ENCODE measurements at places on chromosomes 7 and 10.

GRCh38 chr10:111118758-111119157 lies 41.9 kb downstream of the ADRA2A start:
- no peak for DNase-seq

GRCh38 chr7:112494656-112495055 lies 13.9 kb downstream of the LSMEM1 start:
- DNase-seq, result no peak

- no peak for DNase-seq
Observed at GRCh38 chr10:33886299-33886698, 551.8 kb upstream of the NRP1 start.

- DNase-seq, result no peak
Observed at GRCh38 chr7:65444899-65445823, 71.5 kb downstream of the ZNF92 start.

DNA sequence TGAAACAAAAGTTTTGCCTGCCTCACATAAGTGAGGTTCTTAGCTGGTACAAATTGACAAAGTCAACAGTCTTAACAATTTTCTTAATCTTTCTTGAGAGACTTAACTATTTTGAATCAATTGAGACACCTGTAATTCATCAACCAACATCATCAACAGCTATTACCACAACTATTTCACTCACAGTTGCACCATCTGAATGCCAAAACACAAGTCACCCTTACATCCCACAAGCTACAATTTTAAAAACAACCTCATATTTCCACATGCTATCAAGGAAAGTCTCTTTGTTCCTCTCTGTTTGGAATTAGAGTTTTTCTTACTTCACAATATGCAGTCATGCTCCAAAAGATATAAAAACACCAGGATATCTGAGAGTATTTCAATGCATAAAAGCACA lies 4.9 kb downstream of the SMURF1 start:
- no peak for DNase-seq

GRCh38 chr7:151461942-151462230 lies 21.9 kb upstream of the CRYGN start:
- DNase-seq, result no peak

DNA sequence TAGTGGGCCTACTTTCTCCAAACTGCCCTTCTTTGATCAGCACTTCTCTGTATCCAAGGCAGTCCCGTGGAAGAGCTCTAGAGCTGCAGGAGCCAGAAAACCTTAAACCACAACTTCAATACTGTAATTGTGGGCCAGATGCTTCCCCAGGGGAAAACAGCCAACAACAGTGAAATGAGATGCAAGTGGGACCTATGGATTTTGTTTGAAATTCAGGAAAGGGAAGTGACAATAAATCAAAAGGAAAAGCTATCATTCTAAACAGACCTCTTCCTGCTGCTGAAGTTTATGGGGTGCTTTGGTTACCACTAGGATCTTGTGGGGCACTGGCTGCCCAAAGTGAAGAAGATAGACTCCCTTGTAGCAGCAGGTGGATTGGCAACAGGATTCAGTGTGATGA lies 1031.7 kb downstream of the LRMDA start:
- DNase-seq, result no peak

DNA sequence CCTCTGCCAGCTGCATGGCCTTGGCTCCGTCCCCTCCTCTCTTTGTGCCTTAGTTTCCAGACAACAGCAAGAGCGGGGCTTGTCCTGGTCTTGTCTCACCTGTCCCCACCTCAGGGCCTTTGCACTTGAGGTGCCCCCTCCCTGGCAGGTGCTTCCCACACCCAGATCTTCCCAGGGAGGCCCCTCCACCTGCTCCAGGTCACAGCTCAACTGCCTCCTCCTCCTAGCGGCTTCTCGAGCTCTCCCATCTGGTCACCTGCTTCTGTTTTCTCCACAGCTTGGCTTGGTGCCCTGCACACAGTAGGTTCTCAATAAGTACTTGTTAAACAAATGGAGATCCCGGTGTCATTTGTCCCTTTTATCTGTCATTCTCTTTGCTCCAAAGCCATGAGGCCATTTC lies 64.3 kb upstream of the ZNF716 start:
- DNase-seq, result no peak
